ENCODE measurements at places on chromosomes 1 and 21.

DNA sequence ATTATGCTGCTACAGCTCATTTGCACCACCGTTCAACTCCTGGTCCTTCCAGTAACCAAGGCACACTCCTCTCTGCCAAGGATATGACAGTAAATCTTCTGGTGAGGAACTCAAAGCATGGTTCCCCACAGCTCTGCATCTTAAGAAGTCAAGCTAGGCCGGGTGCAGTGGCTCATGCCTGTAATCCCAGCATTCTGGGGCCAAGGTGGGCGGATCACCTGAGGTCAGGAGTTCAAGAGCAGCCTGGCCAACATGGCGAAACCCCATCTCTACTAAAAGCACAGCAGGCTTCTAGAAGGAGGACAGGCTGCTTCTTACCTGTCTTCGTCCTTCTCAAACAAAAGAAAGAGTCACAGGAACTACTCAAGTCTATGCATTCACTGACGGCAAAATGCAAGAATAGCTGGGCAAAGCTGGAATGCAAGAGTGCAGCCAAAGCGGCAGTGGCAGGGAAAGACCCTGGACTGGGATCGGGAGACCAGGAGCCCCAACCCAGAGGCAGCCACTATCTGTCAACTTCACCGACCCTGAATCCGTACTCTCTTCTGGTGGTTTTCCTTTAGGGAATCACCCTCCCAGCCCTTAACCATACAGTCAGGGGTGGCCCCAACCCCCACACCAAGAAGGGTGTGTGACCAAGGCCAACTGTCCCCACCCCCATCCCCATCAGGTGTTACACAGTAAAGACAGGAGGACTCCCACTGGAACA, 75.5 kb downstream of the NPHP4 start:
- DNase-seq: no peak

- no peak for DNase-seq
Observed at GRCh38 chr1:11487196-11487751, 8.3 kb downstream of the DISP3 start.

DNA sequence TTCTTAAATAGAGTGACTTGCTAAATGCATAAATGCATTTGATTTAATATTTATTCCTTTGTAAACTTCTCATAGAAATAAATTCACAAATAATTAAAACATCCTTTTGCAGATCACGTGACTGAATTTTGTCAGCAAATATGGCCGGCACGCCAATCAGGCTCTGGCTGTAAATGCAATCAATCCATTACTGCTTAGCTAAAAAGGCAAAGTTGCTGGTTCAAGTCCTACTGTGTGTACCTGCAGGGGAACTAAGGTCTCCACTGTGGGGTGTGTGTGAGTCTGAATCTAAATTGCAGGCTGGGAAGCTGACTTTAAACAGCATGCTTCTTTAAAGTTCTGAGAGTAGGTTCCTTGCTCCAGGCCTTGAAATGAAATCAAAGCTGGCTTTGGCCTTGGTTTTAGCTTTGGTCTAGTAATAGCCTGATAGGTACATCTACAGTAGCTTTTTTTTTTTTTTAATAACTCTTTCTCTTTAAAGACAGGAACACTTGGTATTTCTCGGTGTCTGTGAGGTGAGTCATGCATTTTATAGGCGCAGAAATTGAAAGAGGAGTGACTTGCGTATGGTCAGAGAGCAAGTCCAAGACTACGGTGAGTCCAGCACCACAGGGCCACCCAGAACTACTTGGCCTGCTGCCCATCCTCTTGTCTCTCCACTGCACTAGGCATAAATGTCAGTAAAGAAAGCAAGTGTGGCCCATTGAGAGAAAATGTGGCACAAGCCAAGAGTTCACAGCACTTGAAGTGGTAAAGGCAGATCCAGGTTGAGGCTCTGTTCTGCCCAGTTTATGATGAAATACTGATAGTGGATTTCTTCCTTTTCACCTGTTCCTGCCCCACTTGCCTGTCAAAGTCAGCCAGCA, 36.2 kb upstream of the LYST start:
- DNase-seq: peak; percentile 37

DNA sequence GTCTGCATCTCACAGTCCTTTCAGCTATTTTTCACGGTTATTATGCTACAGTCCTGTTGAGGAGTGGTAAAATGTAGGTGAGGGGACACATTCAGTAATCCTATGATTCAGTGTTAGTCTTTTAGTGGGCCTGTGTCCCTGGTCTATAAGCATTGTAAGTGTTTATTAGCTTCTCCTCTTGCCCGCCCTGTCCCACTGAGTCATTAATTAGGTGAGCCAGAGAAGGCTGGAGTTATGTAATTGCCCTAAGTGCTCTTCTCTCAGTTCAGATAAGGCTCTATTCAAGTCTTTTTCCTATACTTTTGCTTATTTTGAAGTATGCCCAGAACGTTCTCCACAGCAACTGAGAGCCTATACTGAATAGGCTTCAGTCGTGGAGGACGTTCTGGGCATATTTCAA, 76.3 kb upstream of the ZRANB2 start:
- DNase-seq: no peak

DNA sequence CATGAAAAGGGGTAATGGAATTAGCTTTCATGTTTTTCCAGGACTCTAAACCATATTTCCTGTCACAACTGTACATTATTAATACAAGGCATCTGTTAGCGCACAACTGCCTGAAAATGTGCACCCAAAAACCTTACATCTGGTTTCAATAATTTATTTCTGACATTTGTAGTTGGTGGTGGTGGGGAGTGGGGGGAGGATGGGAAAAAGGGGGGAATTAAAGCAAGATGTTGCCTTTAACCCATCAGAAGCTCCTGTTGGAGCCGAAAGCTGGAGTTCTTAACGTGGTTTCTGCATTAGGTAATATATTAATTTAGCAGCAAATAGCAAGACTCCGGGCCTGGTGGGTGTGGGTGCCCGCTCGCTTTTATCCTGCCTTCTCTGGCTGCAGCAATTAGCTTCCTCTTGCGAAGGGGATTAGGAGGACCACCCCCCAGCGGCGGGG, 36.9 kb upstream of the HHAT start:
- peak; percentile 73 for DNase-seq

DNA sequence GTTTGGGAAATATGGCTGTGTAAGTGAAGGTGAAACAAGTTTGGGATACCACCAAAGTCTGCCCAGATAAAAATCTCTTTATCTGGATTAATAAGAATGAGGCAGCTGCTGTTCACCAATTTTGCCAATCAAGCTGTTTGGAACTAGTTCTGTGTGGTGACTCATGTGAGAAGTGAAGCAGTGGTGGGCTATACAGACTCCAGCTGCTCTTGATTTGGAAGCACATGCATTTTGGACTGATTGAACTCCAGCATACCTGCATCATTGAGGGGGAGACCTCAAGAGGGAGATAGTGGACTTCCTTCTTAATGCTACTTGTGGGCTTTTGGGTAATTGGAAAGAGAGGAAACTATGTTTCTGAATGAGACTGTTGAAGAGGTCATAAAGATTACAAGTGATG, 99.2 kb upstream of the B3GALT2 start:
- DNase-seq: no peak

DNA sequence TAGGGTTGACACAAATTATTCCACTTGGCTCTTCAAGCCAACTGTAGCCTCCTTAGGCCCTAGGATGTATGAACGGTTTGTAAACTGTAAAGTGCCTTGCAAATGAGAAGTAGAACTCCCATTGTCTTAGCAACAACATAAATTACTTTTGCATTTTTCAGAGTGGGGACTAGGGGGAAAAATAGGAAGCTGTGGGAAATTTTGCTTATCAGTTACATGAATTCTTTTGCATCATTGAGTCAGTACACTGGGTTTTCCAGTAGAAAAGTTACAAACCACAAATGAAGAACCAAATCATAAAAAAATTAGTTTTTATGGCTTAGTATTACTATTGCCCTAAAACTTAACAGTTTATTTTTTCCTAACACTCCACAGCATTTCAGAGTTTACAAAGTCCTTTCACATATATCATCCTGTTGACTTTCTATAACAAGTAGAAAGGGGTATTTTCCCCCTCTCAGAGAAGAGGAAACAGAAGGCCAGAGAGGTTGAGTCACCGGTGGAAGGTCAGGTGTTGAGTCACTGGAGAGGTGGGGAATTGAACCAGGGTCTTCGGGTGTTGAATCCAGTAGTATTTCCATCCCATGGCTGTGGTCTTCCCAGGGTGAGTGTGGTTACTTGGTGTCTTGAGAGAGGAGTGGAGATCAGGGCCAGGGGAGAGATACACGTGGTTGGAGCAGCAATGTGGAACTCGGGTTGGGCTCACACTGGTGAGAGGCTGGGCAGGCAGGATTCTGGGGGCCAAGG, 71.9 kb upstream of the USP24 start:
- no peak for DNase-seq

GRCh38 chr1:171346881-171347280, 32.9 kb downstream of the FMO4 start:
- DNase-seq: no peak

GRCh38 chr21:17359781-17360180, 153.1 kb upstream of the CXADR start:
- DNase-seq: no peak

DNA sequence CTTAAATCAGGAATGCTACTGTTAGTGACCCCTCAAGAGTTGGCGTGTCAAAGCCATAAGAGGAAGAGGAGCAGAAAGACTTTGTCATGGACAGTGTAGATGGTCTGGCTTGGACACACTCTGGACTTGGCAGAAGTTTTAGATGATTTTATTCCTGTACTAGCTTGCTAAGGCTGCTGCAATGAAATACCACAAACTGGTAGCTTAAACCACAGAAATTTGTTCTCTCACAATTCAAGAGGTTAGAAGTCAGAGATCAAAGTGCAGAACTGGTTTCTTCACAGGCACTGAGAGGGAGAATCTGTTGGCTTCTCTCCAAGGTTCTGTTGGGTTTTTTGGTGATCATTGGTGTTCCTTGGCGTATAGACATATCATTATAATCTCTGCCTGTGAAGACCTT, 869.8 kb upstream of the B3GALT2 start:
- no peak for DNase-seq

- peak; percentile 91 for DNase-seq
Observed at GRCh38 chr1:116122955-116123757, 12.0 kb downstream of the MAB21L3 start.

- no peak for DNase-seq
Observed at GRCh38 chr1:111223126-111223685, 4.3 kb upstream of the CHI3L2 start.

GRCh38 chr1:227170361-227171166, 147.7 kb downstream of the CDC42BPA start:
- DNase-seq: peak; percentile 59

- no peak for DNase-seq
Observed at GRCh38 chr1:110449661-110450651, 993 bp upstream of the PROK1 start.

GRCh38 chr1:180946541-180947498, 34.1 kb downstream of the KIAA1614 start:
- no peak for DNase-seq

- no peak for DNase-seq
Observed at GRCh38 chr1:33148615-33149014, 33.2 kb downstream of the TRIM62 start.

DNA sequence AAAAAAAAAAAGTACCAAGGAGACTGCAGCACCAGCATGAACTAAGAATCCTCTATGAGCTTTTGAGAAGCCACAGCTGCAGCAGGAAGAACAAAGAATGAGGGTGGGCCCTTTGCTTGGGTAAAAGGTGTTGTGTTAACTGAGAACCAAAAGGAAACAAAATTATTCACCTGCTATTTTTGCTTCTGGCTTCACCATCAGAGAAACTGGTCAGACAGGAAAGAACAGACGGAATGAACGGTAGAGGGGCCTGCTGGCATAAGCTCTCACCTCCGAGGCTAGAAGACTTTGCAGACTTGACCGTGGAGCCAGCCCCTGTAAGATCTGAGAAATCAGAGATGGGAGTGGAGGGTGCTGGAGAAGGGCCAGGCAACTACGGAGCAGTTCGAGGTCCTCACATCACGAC, 27.6 kb downstream of the IL10RB start:
- DNase-seq: no peak

- DNase-seq: peak; percentile 48
Observed at GRCh38 chr1:119966020-119966419, 69.7 kb upstream of the ADAM30 start.

GRCh38 chr1:163106364-163106987, 37.3 kb downstream of the RGS4 start:
- DNase-seq: peak; percentile 16

DNA sequence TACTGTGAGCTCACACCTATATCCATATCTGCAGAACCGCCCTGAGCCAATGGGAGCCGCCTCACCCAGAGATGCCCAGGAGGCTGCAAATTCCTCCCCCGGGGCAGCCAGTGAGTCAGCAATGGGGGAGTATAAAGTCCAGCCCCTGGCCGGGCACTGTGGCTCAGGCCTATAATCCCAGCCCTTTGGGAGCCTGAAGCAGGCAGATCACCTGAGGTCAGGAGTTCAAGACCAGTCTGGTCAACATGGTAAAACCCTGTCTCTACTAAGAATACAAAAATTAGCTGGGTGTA, 5.0 kb upstream of the CLCNKB start:
- DNase-seq: no peak

- no peak for DNase-seq
Observed at GRCh38 chr21:42621166-42621818, 32.1 kb upstream of the PDE9A start.

GRCh38 chr1:208080396-208081286, 163.5 kb downstream of the PLXNA2 start:
- no peak for DNase-seq

DNA sequence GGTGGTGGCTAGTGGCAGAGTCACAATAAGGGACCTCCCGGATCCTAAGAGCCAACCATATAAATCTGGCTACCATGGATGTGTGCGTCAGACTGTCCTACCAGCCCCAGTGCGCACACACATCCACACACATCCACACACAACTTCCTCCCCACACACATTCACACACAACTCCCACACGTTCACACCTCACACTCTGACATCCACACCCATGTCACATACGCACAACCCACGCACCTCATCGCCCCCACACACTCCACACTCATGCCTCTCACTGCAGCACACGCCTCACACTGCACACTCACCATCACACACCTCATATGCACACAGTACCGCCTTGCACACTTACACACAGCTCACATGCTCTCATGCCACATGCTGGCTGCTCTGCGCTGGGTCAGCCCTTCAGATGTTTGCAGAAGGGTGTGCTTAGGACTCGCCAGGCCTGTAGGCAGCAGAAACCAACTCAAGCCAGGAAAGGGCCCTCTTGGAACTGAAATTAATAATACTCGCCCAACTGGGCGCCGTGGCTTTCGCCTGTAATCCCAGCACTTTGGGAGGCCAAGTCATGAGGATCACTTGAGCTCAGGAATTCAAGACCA, 3.0 kb downstream of the LDLRAD2 start:
- no peak for DNase-seq

DNA sequence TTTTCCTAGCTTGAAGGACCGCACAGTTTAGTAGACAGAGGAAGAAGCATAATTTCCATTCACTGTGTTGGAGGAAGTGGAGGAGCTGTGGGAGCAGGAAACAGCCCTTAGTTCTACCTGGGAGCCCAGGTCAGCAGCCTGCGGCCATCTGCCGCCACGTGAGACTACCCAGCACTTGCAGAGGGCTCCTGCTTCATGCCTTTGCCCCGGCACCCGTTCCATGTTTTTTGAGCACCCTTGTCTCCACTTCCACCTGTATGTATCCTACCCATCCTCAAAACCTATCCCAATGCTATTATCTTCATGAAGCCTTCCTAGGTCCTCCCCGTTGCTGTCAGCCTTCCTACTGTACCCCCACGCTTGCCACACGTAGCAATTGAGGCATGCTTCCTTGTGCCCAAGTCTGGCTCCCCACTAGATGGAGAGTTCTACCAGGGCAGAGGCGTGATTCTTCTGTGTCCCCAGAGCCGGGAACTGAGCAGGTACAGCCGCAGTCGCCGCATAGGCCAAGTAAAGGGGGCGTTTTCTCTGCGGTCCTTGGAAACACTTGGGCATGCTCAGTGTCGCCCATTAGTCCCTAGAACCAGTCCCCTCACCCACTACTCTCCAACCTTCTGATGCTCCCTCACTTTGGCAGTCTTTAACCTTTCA, 1.9 kb downstream of the SLC6A9 start:
- peak; percentile 63 for DNase-seq

- peak; percentile 31 for DNase-seq
Observed at GRCh38 chr1:20439282-20439681, 46.7 kb downstream of the CAMK2N1 start.

Measured in GM03348 (cell line).